A549 treated with CORT108297 at 1 μM for 4 hours (cell line): ENCODE measurements at places on chromosomes 12 and 14. TPM values are rescaled to one million over a fixed set of nuclear protein-coding genes. Genes with fewer than 3 reads are reported as not detected.

Gene GPHN
- 9.5 to 16.0 TPM (median 12.2 TPM) in 5 replicates for total RNA-seq

Gene DPF3
- 0.11 to 0.22 TPM (median 0.13 TPM) in 5 replicates for total RNA-seq

Gene CLEC2A
- total RNA-seq: not detected in 5 replicates

Gene SLC24A4
- 0.11 to 0.33 TPM (median 0.15 TPM) in 5 replicates for total RNA-seq

Gene GRIP1
- total RNA-seq: 2.2 to 5.4 TPM (median 3.5 TPM) in 5 replicates

Gene PROX2
- not detected in 5 replicates for total RNA-seq

Gene SLC8A3
- total RNA-seq: 0.02 TPM in 1 of 5 replicates, not detected in the others

Gene ZCRB1
- total RNA-seq: 55.9 to 67.6 TPM (median 59.1 TPM) in 5 replicates

Gene ERGIC2
- total RNA-seq: 62.7 to 89.2 TPM (median 68.5 TPM) in 5 replicates

Gene LYZ
- total RNA-seq: 0.30 TPM in 1 of 5 replicates, not detected in the others

Gene TAS2R46
- total RNA-seq: 0.08 TPM in 1 of 5 replicates, not detected in the others

Gene B4GALNT3
- 0.43 to 0.81 TPM (median 0.59 TPM) in 5 replicates for total RNA-seq

Gene HHIPL1
- 0.14 to 0.34 TPM (median 0.22 TPM) in 5 replicates for total RNA-seq
